ENCODE measurements at places on chromosomes 16 and 17. TPM values are rescaled to one million over a fixed set of nuclear protein-coding genes. Genes with fewer than 3 reads are reported as not detected.

Gene VTN
- total RNA-seq, result 16.5 TPM

Gene IGFALS
- total RNA-seq, result not detected

Gene CDRT15L2
- not detected for total RNA-seq

Gene ADAP2
- total RNA-seq, result 3.2 TPM

Gene KRT16
- 1.3 TPM for total RNA-seq
